Esophagus mucosa (tissue), 1 donor: ENCODE measurements at places on chromosomes 6 and 20. TPM values are rescaled to one million over a fixed set of nuclear protein-coding genes. Genes with fewer than 3 reads are reported as not detected.

Gene SNAI1
- total RNA-seq: 0.36 TPM

Gene HLA-DOB
- total RNA-seq: 0.52 TPM

Gene TNFRSF21
- 64.6 TPM for total RNA-seq

Gene SPTLC3
- 9.0 TPM for total RNA-seq

Gene VAPB
- 32.4 TPM for total RNA-seq

Gene NR2E1
- 0.08 TPM for total RNA-seq

Gene ULBP1
- total RNA-seq: 1.2 TPM

Gene COL19A1
- 0.04 TPM for total RNA-seq

Gene LINC00237
- not detected for total RNA-seq

Gene POPDC3
- total RNA-seq: not detected

Gene SSTR4
- not detected for total RNA-seq

Gene HMGCLL1
- total RNA-seq: not detected

Gene PNLDC1
- not detected for total RNA-seq

Gene KCTD20
- total RNA-seq: 23.1 TPM

Gene STMND1
- total RNA-seq: not detected

Gene GINS1
- 8.6 TPM for total RNA-seq

Gene FERMT1
- total RNA-seq: 34.0 TPM

Gene DPM1
- total RNA-seq: 33.9 TPM

Gene OARD1
- total RNA-seq: 17.4 TPM

Gene SDCBP2
- total RNA-seq: 107 TPM

Gene TNFRSF6B
- 4.5 TPM for total RNA-seq

Gene SLC22A16
- total RNA-seq: not detected

Gene SLC22A2
- not detected for total RNA-seq

Gene OR2H2
- total RNA-seq: not detected

Gene NOX3
- total RNA-seq: not detected

Gene PAQR8
- total RNA-seq: 3.5 TPM

Gene SIRPB2
- 1.0 TPM for total RNA-seq

Gene BEND6
- 0.16 TPM for total RNA-seq

Gene DOK5
- 0.12 TPM for total RNA-seq

Gene FOXS1
- total RNA-seq: 0.40 TPM

Gene PTCRA
- total RNA-seq: not detected

Gene PSORS1C2
- total RNA-seq: 0.40 TPM
